ENCODE measurements at places on chromosomes 4 and X.

- peak; percentile 88 for DNase-seq
Observed at GRCh38 chr4:140153718-140154571, at the start of gene MAML3. Gene MAML3, minus strand, starts transcription at chr4:140154184. Its CDS starts 857 bp downstream, at chr4:140153327.

DNA sequence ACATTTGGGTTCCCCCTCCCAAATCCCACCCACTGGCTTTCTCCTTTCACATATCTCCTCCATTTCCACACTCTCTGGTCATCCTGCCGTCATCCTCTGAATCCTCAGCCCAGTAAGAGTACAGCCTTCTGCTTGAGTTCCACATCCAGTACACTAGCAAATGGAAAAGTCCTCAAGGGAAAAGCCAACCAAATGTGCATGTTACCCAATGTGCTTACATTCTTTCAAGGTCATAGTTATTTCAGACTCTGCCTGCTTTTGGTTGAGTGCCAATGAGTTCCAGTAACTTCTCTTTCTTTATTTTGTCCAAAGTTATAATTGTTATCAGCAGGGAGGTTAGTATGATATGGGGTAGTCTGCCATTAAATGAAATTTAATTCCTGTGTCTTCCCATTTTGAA, 78.1 kb downstream of the SRPX start:
- no peak for DNase-seq

DNA sequence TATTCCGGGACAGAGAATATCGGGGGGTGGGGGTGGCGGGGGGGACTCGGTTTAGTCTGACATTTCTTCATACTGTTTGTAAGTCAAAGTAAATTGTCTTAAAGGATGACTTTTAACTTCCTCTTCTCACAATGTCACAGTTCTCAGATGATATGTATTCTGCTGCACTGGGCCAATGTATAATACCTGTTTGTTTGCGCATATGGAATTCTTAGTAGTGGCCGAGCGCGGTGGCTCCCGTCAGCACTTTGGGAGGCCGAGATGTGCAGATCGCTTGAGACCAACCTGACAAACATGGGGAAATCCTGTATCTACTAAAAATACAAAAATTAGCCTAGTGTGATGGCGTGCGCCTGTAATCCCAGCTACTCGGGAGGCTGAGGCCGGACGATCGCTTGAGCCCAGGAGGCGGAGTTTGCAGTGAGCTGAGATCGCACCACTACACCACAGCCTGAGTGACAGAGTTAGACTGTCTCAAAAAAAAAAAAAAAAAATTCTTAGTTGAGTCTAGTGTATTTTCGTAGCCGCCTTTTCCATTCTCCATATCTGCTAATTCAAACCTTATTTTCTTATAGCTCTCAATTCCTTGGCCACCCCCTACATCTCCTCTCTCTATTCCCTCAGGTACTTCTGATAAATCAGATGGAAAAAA, 851 bp downstream of the POLR2B start:
- DNase-seq, result peak; percentile 49

GRCh38 chr4:74367656-74368290, 2.8 kb downstream of the EREG start:
- DNase-seq, result no peak

- DNase-seq, result no peak
Observed at GRCh38 chrX:20271730-20272129, 5.0 kb upstream of the RPS6KA3 start.

DNA sequence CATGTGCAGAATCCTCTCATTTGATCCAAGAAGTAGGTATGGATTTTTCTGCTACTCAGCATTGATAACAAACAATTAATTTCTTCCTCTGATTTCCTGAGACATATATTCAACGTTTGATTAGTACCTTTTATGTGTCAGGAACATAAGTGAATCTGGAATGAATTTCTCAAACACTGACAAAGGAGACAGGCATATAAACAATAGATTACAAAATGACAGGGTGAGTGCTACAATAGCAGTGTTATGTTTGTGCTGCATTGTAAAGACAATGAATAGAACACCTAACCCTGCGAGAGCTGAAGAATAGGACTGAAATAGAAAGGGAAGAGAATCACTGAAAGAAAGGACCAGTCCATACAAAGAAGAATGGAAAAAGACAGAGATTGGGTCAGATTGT, 52.9 kb downstream of the ARHGAP24 start:
- DNase-seq, result no peak

DNA sequence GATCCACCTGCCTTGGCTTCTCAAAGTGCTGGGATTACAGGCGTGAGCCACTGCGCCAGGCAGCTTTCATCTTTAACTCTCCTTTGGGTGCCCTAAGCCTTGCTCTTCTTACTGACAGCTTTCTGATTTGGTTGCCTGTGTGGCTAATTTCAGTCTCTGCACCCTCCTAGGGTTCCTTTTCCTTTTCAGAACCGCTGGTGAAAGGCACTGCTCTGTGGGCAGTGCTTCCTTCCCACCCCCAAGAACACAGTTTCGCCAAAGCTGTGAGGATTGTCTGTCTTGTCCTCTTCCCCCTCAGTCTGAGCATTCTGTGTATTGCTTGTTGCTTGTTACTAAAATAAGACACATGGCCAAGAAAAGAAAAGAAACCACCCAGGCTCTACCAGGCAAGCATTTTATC, 101.4 kb upstream of the FRMPD3 start:
- no peak for DNase-seq

DNA sequence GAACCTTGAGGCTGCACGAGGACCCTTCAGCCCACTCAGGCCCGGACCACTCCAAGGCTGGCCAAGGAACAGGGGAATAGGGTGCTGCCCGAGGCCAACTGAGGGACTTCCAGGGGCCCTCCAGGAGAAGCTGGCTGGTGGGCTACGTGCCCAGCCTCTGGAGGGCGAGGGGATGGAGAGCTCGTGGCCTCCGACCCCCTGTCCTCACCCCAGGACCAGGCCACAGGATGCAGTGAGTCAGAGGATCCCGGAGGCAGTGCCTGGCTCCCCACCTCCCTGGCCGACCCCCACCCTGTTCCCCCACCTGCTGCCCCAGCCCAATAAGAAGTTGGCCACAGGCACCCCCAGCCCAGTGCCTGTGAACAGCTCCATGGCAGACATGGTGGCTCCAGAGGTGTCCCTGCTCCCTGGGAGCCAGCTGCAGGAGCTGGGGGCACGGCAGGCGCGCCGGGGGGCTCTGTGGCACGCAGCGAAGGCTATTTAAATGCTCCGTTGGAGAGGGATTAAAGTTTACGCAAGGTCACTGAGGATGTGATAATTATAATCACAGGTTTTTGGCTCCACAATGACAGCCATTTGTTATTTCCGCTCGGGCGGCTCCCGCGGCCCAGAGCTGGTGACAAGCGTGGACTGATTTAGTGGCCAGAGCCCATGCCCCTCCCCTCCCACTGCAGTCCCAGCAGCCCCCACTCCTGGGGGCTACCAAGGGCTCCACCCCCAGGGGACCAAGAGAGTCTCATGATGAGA, 95.7 kb upstream of the NKX1-1 start:
- DNase-seq, result no peak

DNA sequence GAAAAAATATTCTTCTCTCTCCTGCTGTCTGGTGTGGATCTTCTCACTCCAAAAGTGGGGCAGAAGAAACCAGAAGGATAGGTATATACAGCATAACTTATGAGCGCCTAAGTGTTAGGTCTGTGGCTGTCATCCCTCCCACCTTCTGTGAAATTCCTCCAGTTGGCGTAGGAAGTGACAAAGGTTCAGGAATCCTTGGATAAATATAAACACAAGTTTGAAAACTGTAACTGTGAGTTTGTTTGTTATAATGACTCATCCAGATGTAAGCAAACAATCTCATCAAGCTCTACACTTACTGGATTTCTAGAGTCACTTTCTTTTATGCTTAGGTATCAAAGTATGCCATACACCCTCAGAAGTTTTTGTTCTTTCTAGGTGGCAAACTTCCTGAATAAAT, 405.2 kb downstream of the FAT4 start:
- no peak for DNase-seq

- DNase-seq, result no peak
Observed at GRCh38 chr4:85058551-85058950, 92.1 kb upstream of the WDFY3 start.

Measured in SK-MEL-5 (cell line).